ENCODE measurements at places on chromosomes 7 and 10. TPM values are rescaled to one million over a fixed set of nuclear protein-coding genes. Genes with fewer than 3 reads are reported as not detected.

Gene ADAMTS14
- polyA plus RNA-seq = not detected

Gene COL17A1
- polyA plus RNA-seq = 0.24 TPM

Gene CALHM1
- not detected for polyA plus RNA-seq

Gene GPR15LG
- not detected for polyA plus RNA-seq

Gene AKR1C3
- 12.3 TPM for polyA plus RNA-seq

Gene VPS37D
- not detected for polyA plus RNA-seq
